ENCODE measurements at places on chromosomes 7 and 10.

DNA sequence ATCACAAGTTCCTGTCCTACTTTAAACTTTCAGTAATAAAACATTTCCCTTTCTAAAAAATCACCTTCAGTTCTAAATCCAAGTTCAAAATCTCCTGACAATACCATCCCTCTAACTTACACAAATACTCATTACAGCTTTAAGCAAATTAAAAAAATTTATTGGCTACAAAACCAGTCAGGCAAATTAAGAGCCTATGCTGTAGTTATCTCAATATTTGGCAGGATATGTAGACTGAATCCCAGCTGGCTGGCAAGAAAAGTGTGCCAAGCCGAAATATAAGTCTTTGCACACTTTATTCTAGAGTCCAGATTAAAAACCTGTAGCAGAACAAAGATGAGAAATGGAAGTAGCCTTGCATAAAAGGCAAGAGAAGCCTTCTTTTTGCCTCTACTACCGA lies 9.5 kb downstream of the WAPL start:
- no peak for DNase-seq

DNA sequence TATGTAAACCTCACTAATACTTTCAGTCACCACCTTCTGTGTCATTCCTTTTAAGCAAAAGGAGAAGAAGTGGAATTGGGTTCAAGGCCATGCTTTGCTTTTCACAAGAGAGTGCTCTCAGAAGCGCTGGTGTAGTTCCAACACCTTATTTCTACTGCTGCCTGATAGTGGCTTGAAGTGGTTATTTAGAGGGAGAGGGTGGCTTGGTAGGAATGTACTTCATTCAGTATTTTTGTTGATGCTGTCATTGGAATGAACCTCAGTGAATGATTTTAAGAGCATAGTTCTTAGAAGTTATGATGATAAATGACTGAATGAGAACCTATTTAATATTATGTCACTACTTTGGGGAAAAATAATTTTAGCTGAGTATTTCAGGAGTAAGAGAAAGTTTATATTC lies 396.7 kb downstream of the EXOC4 start:
- DNase-seq: no peak

DNA sequence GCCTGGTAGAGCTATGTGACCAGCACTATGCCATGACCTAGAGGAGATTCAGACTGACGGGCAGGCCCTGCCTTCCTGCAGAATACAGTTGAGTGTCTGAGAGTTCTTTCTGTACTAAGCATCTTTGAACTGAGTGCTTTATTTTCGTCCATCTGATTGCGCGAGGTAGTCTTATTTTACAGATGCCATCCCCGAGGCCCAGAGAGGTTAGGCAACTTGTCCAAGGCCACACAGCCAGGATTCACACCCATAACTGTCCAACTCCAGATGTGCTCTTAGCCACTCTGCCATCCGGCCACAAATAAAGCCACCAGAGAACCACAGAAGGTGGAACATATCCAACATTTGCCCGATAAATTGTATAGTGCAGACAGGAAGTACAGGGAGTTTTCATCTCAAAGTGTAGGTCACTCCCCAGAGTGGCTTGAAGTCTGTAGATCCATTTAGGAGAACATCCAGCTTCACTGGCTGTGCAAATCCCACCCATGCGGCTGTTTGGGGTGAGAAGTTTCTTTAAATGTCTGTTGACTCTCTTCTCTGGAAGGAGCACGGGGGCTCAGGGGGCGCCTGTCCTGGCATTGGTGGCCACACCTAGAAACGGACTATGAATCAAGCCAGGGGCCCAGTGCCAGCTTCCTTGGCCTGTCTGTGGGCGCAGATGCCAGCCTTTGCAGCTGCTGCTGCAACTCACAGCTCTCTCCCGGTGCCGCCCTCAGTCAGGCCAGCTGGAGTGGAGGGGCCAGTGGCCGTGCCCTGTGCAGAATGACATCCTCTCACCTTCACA lies 11.1 kb downstream of the CHST3 start:
- DNase-seq: no peak

DNA sequence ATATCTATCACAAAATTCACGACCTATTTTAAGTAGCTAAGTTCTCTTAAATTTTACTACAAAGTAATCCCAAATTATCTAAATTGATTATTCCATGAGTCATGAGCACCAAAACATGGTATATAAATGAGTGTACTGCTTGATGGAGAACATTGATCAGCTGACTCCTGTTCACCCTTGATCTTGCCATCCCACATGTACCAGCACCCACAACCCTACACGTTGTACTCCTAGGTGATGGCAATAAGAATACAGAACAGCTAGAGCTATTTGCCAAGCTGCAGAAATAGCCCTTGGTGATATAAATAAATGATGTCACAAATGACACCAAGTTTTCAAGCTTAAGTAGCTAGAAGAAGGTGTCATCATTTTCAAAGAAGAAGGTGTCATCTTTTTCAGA lies 235.5 kb downstream of the GRM8 start:
- no peak for DNase-seq

GRCh38 chr10:11017570-11018431 lies at the start of gene CELF2:
TSS of gene CELF2 (plus strand) at chr10:11017872. CDS start at chr10:11018090, 218 bp downstream.
- peak; percentile 49 for DNase-seq
